ENCODE measurements at places on chromosomes 16 and 17. TPM values are rescaled to one million over a fixed set of nuclear protein-coding genes. Genes with fewer than 3 reads are reported as not detected.

DNA sequence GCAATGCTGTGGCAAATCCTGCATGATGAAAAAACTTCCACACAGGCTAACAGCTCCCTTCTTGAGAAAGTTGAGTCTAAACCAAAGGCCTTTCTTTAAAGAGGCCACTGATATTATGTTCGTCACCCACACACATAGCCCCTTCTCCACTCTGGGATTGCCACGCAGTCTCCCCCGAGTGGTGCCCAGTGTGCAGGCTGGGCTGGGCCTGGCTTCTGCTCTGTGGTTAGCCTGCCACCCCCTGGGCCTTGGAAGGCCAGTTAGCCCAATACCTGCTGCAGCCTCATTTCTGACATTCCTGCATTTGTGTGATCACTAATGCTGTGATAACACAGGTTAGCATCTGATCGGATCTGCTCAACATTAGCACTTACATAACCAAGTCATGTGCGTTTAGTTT lies 44.8 kb downstream of the CDH3 start:
- no peaks in the 10 kb centered on the region for H3K36me3 ChIP-seq
- no peak overlapping the region for H3K4me3 ChIP-seq
- no peak overlapping the region for H3K27ac ChIP-seq
- H3K4me1 ChIP-seq, result no peaks in the 10 kb centered on the region

GRCh38 chr16:30149250-30149930 lies 26.4 kb upstream of the MAPK3 start:
- no peaks in the 10 kb centered on the region for H3K4me1 ChIP-seq
- H3K27me3 ChIP-seq, result no peaks in the 10 kb centered on the region
- no peak overlapping the region for H3K4me3 ChIP-seq
- H3K27ac ChIP-seq, result no peak overlapping the region
- no peak for DNase-seq

- no peak for DNase-seq
- H3K4me1 ChIP-seq, result no peaks in the 10 kb centered on the region
- no peak overlapping the region for H3K27ac ChIP-seq
- H3K4me3 ChIP-seq, result no peak overlapping the region
- H3K36me3 ChIP-seq, result no peaks in the 10 kb centered on the region
- no peaks in the 10 kb centered on the region for H3K27me3 ChIP-seq
Measured at GRCh38 chr16:59614466-59615240, 880.5 kb upstream of the GOT2 start.

- no peaks in the 10 kb centered on the region for H3K27me3 ChIP-seq
- no peak for DNase-seq
- no peaks in the 10 kb centered on the region for H3K4me1 ChIP-seq
- H3K27ac ChIP-seq, result no peak overlapping the region
Measured at GRCh38 chr17:58375811-58376210, 23.8 kb upstream of the SUPT4H1 start.

DNA sequence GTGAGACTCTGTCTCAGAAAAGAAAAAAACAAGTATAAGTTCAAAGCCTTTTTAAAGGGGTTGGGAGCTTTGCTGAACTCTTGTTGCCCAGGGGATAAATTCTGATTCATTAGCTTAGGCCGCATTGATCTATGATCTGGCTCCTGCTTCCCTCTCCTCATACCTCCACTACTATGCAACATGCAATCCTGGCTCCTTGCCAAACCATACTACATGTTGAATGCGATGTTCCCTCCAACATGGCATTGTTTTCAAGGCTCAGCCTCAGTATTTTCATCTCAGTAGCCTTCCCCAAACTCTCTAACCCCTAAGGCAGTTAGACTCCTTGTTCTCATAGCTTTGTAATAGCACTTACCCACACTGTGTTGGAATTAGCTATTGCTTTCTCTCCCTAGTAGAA lies 6.2 kb downstream of the REXO5 start:
- no peak overlapping the region for H3K4me3 ChIP-seq
- H3K36me3 ChIP-seq, result peaks cover 8% of the 10 kb centered on the region
- peaks cover under 1% of the 10 kb centered on the region for H3K4me1 ChIP-seq
- DNase-seq, result no peak
- H3K27ac ChIP-seq, result no peak overlapping the region
- H3K27me3 ChIP-seq, result no peaks in the 10 kb centered on the region

GRCh38 chr17:64174686-64175456 lies 44.9 kb upstream of the ERN1 start:
- peaks cover 21% of the 10 kb centered on the region for H3K4me1 ChIP-seq
- H3K27ac ChIP-seq, result no peak overlapping the region

DNA sequence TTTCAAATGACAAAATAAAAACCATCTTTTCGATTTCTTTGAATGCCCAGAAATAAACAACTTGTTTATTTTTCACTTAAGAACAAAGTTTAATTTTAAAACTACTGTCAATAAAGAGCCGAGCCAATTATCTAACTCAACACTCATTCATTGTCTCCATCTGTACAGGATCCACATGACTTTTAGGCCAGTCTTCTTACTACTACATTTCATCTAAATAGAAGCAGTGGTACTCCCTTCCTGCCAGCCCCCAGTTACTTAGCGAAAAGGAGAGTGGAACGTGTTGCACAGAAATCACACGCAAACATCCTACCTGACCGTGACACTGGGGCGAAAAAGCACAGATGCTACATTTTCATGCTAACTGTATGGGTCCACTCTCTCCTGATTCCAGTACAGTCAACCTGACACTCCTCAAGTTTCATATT lies 1.2 kb downstream of the GNA13 start:
- peaks cover 33% of the 10 kb centered on the region for H3K36me3 ChIP-seq
- H3K4me3 ChIP-seq, result peak overlapping the region; percentile 93
- H3K4me1 ChIP-seq, result peaks cover 35% of the 10 kb centered on the region

DNA sequence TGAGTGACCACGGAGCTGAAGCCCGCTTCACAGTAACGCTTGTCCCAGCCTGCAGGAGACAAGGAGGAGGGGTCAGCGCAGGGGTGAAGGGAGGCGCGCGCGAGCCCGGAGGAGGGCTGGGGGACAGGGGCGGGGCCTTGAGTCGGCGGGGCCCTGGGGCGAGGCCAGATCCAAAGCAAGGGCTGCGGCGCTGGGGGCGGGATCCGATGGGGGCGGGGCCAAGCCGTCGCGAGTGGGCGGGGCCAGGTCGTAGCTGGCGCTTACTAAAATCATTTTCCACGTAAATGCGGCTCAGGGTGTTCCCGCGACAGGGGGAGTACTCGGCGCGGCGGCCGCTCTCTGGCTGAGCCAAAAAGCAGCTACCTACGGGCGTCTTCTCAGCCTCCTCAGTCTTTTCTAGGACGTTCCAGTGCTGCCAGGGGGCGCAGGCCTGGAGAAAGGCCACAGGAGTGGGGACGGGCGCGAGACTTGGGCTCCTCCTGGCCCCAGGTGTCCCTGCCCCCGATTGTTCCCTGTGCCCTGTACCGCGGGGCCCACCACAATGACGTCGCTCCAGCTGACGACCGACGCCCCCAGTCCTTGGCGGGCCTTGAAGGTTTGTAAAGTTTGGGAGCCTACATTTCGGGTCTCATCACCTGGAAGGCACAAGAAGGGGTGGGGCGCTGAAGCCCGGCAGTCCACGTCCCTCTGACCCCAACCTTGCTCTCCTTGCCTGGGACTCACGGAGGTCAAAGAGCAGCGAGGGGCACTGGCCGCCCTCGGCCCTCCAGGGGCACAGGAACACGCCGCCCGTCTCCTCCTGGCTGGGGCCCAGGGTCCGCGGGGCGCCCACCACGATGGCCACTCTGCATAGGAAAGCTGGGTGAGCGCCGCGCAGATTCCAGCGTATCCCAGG lies 3.9 kb downstream of the ITGA2B start:
- peak overlapping the region; percentile 60 for H3K4me3 ChIP-seq
- H3K36me3 ChIP-seq, result no peaks in the 10 kb centered on the region
- no peak overlapping the region for H3K27ac ChIP-seq
- peaks cover 19% of the 10 kb centered on the region for H3K4me1 ChIP-seq
- DNase-seq, result peak; percentile 96

DNA sequence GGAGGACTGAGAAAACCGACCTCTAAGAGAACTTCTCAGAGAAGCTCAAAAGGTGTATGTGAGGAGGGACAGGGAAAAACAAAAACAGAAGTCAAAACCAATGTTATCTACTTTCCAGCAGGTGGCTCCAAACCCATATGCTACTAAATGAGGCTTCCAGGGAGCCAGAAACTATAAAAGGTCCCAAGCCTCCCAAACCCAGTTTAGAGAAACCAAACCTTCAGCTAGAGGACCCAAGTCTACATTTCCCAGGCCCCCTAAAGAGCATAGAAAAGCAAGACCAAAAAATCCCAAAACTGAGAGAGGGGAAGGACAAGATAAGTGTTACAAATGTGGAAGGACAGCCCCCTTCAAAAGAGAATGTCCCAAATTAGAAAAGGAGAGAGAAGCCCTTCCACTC lies 3.7 kb downstream of the HPR start:
- no peak for DNase-seq
- no peaks in the 10 kb centered on the region for H3K27me3 ChIP-seq
- H3K4me3 ChIP-seq, result no peak overlapping the region
- no peaks in the 10 kb centered on the region for H3K36me3 ChIP-seq

GRCh38 chr16:89268987-89269735 lies 51.7 kb downstream of the ZNF778 start:
- no peaks in the 10 kb centered on the region for H3K4me1 ChIP-seq
- DNase-seq, result no peak
- H3K36me3 ChIP-seq, result peaks cover 80% of the 10 kb centered on the region
- no peaks in the 10 kb centered on the region for H3K27me3 ChIP-seq
- peak overlapping the region; percentile 28 for H3K27ac ChIP-seq
- H3K4me3 ChIP-seq, result no peak overlapping the region

The LRRC37A gene
- total RNA-seq, result 0.83 TPM

The CTDNEP1 gene
- 51.2 TPM for total RNA-seq

The ZFP3 gene
- total RNA-seq, result 4.7 TPM
